Psoas muscle (tissue), 8 donors: ENCODE measurements at places on chromosomes 7 and 10. TPM values are rescaled to one million over a fixed set of nuclear protein-coding genes. Genes with fewer than 3 reads are reported as not detected.

- DNase-seq, result no peak
Observed at GRCh38 chr10:44779511-44779910, 131.6 kb upstream of the TMEM72 start.

- DNase-seq, result no peak
Observed at GRCh38 chr10:51862149-51862548, 162.8 kb upstream of the CSTF2T start.

MALRD1 gene
- 0.38 TPM for polyA plus RNA-seq

OR13A1 gene
- polyA plus RNA-seq, result not detected
